ENCODE measurements at places on chromosomes 11 and 22.
A peak's percentile ranks its signal among the peaks of the same experiment; 100 is the strongest.

- no peak for DNase-seq
Observed at GRCh38 chr11:115764176-115764575, 260.0 kb upstream of the CADM1 start.

- no peak for DNase-seq
Observed at GRCh38 chr11:32385998-32386397, 49.3 kb downstream of the WT1 start.

GRCh38 chr22:48373626-48374173, 1454.0 kb downstream of the BRD1 start:
- DNase-seq, result no peak

DNA sequence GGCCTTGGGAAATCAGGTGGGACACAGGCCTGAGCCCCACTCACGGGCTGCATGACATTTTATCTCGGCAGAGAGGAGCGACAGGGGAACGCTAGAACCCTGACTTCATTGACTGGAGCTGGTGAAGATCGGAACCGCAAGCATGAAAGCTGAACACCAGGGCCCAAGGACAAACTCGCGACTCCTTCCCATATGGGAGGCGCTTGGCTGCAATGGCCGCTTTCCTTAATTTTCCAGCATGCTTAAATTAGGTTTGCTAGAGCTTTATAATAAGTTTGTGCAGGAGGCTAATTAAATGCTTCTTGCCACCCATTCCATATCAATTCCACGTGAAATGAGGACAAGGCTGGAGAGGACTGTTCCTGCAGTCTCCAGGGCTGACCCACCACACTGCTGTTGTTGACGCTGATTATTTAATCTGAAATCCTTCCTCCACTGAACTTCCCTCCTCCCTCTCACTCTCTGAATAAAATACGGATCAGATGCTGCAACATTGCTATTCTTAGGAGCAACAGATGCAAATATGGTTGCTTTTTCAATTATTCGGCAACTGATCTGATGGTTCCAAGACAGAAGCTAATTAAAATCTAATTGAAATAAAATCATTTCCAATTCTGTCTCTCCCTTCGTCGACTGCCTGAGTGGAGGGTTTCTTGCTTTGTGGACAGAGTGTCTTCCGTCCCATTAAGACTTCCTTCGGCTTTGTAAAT, 692.9 kb downstream of the OPCML start:
- no peak for DNase-seq

DNA sequence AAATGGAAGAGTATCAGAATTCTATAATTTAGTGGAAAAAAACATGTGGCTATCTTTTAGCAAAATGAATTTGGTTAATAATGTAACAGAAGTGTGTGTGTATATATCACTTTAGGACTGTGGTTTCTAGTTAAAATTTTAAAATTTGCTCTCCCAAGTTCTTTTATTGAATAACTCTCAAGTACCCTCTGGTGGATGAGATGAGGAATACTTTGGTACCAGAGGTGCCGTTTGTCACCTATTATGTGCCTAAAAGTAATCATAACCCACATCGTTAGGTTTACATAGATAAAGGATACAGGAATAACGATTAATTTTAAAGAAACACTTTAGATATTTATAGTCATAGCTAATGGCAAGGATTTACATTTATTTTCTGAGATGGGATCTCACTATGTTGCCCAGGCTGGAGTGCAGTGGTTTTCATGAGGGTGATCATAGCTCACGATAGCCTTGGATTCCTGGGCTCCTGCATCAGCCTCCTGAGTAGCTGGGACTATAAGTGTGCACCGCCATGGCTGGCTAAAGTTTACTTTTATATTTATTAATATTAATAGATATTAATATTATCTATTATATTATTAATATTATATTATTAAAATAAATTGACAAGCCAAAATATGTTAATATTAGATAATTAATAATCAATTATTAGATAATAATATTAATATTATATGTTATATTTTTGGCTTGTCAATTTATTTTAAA, 66.7 kb upstream of the CAPRIN1 start:
- DNase-seq, result no peak

DNA sequence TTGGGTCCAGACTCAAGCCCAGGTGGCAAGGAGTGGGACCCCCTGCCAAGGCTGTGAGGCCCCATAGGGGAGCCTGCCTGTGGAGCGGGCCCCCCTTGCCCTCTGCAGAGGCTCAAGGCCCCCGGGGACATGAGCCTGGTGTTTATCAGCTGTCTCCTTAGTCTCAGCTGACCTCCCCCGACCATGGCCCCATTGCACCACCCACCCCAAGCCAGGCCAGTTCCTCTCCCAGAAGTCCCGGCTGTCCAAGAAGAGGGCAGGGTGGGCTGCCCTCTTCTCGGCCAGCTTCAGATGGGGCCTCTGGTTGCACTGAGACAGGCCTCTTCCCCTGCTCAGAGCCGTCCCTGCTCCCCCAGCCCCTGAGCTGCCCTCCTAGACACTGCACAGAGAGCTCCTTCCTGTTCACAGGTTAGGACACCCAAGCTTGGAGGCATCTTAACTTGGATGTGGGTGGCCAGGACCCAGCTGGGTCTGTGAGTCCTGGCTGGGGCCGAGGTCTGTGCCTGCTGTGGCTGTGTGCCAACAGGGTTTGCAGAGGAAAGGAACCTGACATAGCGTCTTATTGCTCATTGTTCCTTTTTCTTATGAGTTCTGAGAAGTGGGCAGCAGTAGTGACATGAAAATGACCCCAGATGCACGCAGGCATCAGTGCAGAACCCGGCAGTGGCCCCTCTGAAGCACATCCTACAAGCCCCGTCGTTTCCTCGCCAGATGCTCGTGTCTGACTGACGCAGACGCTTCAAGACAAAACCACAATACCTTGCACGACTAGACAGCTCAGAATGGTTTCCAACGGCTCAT, 5.4 kb downstream of the TRABD start:
- DNase-seq, result no peak

- no peak for DNase-seq
Observed at GRCh38 chr22:30087611-30088010, 7.3 kb downstream of the HORMAD2 start.

DNA sequence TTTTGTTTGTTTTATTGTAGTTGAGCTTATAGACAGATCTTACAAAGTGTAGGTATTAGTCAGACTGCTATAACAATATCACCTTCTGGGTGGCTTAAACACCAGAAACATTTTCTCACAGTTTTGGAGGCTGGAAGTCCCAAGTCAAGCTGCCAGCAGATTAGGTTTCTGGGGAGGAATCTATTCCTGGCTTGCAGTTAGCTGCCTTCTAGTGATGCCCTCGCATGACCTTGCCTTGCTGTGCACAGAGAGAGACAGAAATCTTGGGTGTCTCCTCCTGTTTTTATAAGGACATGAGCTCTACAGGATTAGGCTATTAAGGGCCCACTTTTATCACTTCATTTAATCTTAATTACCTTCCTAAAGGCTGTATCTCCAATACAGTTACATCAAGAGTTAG, 1635.2 kb downstream of the FAM181B start:
- no peak for DNase-seq

- DNase-seq, result no peak
Observed at GRCh38 chr11:47861728-47862127, 13.6 kb upstream of the NUP160 start.

- DNase-seq, result no peak
Observed at GRCh38 chr22:29798318-29798717, 31.1 kb downstream of the UQCR10 start.

- DNase-seq, result no peak
Observed at GRCh38 chr11:128493570-128493965, 93.8 kb downstream of the ETS1 start.

DNA sequence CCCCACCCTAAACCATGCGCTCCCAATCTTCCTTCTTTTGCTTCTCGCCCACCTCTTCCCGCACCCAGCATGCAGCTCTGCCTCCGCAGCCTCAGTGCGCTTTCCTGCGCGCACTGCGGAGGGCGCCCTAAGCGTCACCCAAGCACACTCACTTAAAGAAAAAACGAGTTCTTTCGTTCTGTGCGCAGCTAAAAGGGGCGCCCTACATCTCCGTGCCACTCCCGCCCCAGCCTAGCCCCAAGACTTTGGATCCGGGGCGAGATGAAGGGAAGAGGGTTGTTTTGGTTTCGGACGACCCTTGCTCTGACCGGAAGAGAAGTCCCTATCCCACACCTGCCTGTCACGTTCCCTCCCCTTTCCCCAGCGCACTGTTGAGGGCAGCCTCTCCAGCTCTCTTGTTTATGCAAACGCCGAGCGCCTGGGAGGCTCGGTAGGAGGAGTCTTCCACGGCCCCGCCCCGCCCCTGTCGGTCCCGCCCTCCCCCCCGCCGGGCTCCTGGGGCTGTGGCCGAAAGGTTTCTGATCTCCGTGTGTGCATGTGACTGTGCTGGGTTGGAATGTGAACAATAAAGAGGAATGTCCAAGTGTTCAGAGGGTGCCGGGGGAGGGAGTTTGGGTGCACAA, 5.3 kb downstream of the VSIG2 start:
- peak; percentile 33 for DNase-seq

- no peak for DNase-seq
Observed at GRCh38 chr11:65651589-65652510, 10.9 kb downstream of the RELA start.

GRCh38 chr22:47036352-47036751, 273.9 kb downstream of the TBC1D22A start:
- DNase-seq, result no peak

DNA sequence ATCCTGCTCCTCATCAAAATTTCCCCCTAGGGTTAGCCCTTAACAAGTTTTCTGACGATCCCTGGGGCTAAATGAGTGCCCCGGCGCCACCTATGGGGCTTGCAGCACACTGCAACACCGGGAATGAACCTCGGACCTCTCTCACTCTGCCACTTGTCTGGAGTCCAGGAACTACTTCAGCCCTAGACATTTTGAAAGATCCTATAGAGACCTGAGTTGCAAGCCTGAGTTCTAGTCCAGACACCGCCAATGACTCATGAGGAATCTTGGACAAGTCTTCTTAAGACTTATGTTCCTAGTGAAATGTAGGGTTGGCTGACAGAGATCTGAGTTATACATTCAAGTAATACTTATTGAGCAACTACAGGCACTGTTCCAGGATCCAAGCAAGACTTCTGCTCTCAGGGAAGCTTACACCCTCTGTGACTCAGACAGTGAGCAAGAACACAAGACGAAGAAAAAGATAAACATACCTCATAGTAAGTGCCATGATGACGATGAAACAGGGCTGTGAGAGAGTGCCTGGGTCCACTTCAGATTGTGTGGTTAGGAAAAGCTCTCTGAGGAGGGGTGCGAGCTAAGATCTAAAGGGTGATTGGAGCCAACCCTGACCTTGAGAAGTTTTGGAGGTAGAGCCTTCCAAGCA, 10.2 kb upstream of the STK33 start:
- no peak for DNase-seq

Measured in DMS79 (cell line).